Erythroblast (primary cell): ENCODE measurements at places on chromosomes 16 and 17.

GRCh38 chr17:40095944-40096791 is 4.2 kb downstream of the NR1D1 start:
- DNase-seq: no peak

GRCh38 chr16:582218-582613 is 7.7 kb upstream of the RAB40C start:
- no peak for DNase-seq

DNA sequence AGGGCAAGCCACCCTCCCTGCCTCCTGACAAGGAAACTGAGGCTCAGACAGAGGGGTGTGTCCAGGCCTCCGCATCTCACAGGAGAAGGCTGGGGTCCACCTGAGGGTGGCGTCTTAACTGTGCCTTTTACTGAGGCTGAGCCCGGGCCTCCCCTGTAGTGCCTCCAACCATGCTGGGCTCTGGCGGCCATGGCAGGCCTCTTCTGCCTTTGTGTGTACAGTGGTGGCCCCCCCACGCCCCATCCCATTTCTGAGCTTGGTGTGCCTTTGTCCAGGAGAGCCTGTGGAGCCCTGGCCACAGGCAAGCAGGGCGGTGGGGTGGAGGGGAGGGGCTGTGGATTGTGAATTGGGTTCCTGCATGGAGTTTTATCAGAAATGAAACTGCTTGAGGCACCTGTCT is 31.2 kb downstream of the MGRN1 start:
- no peak for DNase-seq

GRCh38 chr16:17346621-17347569 is 123.9 kb downstream of the XYLT1 start:
- no peak for DNase-seq

GRCh38 chr17:59024916-59025315 is 81.8 kb downstream of the TRIM37 start:
- no peak for DNase-seq

DNA sequence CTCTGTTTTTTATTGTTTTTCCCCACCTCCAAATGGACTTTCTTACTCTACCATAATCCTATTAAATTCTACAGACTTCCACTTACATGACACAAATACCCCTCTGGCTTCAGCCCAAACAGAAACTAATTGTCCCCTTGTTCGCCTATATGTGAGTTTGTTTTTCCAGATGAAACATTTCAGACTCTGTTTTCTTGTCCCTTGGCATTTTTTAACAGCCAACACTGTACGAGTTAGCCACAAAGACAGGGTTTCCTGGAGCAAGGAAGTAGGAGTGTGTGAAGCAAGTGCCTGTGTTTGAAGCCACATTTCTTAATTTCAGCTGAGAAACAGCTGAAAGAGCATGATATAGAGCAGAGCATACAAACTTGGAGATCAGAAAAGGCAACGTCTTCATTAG is 382.2 kb upstream of the CDH5 start:
- DNase-seq: no peak

DNA sequence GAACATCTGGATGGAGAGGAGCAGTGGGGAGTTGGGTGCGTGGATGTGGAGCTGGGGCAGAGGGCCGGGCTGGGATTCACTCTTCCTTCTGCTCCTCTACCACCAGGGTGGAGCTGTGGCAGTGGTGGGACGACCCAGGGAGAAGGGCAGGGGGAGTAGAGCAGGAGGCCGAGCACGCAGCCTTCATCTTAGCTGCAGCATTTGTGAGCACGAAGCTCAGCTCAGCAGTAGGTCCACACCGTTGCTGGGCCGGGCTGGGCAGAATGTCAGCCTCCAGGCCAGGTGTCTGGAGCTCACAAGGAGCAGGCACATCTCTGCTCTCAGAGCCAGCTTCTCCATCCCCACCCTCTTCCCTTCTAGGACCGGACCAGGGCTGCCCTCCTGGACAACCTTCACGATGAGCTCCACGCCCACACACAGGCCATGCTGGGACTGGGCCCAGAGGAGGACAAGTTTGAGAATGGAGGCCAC is 55.7 kb downstream of the OR1D5 start:
- DNase-seq: no peak

DNA sequence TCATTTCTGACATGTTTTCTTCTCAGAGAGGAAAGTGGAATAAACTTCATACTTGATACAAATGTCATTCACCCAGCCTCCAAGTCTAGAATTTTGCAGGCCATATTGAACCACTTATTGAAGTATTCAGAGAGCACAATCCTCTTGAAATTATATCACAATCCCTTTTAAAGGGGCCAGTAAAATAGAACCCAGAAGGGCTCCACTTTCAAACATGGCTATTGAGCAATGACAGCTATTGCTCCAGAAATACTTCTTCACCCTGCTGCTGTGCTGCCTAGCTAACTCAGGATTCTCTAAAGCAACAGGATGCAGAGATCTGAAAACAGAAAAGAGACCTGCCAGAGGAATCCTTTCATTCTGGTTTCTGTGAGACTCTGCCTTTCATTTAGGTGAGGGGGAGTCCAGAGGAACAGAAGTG is 275.0 kb upstream of the CDH5 start:
- no peak for DNase-seq
